ENCODE measurements at places on chromosomes 4 and X. TPM values are rescaled to one million over a fixed set of nuclear protein-coding genes. Genes with fewer than 3 reads are reported as not detected.

The ZAR1 gene
- total RNA-seq: 2.4 TPM

The RRH gene
- 0.34 TPM for total RNA-seq

The FAM47E gene
- 2.0 TPM for total RNA-seq

The GJB1 gene
- total RNA-seq: not detected

The PRRG3 gene
- 0.97 TPM for total RNA-seq

The GPR50 gene
- 1.6 TPM for total RNA-seq

The RAB40A gene
- total RNA-seq: 3.8 TPM

The PAGE2 gene
- not detected for total RNA-seq

The USP51 gene
- total RNA-seq: 3.0 TPM

The MID2 gene
- 7.0 TPM for total RNA-seq

The GC gene
- total RNA-seq: 0.82 TPM

The ODAPH gene
- total RNA-seq: 0.14 TPM

The TNIP3 gene
- total RNA-seq: 0.25 TPM

The TLR2 gene
- total RNA-seq: 0.25 TPM

The GPAT3 gene
- total RNA-seq: 0.36 TPM

The MAOB gene
- total RNA-seq: 0.62 TPM

The RHOXF1 gene
- not detected for total RNA-seq

The CENPI gene
- total RNA-seq: 1.9 TPM

The CSAG1 gene
- 0.31 TPM for total RNA-seq

The RHOXF2B gene
- total RNA-seq: 0.42 TPM

The SLC9B2 gene
- 27.2 TPM for total RNA-seq

The ASMT gene
- total RNA-seq: not detected

The PDS5A gene
- total RNA-seq: 45.4 TPM

The BMP3 gene
- total RNA-seq: 1.1 TPM

The NAT8L gene
- total RNA-seq: 7.8 TPM

The NDNF gene
- 36.6 TPM for total RNA-seq
